Psoas muscle (tissue), 8 donors: ENCODE measurements at places on chromosomes 13 and 19. TPM values are rescaled to one million over a fixed set of nuclear protein-coding genes. Genes with fewer than 3 reads are reported as not detected.

Gene GPC6
- total RNA-seq: 0.17 TPM

DNA sequence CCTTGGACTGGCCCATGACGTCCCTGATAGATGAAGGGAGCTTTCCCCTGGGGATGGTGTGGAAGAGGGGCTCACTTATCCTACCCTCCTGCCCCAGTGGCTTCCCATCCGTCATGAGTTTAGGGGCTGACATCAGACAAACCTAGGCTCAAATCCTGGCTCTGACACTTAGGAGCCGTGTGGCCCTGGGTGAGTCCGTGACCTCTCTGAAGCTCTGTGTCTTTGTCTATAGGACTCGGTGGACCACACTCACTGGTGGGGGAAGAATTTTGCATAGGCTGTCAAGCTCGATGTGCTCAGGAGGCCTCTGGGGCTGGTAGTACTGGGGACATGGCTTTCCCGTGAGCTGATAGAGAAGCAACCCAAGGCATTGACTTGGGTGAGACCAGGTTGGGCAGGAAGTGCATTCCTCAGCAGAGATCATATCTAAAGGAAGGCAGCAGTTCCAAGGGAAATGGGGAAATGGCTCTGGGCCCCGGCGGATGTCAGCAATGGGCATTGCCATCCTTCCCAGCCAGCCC lies 17.4 kb upstream of the AP1M2 start:
- no peak for DNase-seq

DNA sequence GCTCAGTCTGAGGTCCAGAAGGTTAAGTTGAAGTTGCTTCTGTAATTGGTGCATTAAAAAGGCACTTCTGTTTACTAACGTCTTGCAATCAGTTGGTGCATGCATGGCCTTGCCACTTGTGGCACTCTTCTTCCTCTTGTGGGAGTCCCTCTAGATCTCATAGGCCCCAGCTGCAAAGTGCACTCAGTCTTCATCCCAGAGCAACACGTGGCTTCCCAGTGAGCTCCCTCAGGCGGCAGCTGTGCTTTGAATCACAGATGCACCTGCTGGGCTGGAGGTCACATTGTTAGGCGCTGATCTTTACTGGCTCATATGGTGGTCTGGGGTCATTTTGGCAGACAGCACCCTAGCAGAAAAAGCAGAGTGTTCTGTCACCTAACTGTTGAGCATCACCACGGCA lies 215.7 kb downstream of the ZNF536 start:
- no peak for DNase-seq

GRCh38 chr13:50838031-50838430 lies 5.5 kb downstream of the DLEU7 start:
- no peak for DNase-seq

- DNase-seq: no peak
Observed at GRCh38 chr13:57531256-57531655, 100.3 kb upstream of the PCDH17 start.

DNA sequence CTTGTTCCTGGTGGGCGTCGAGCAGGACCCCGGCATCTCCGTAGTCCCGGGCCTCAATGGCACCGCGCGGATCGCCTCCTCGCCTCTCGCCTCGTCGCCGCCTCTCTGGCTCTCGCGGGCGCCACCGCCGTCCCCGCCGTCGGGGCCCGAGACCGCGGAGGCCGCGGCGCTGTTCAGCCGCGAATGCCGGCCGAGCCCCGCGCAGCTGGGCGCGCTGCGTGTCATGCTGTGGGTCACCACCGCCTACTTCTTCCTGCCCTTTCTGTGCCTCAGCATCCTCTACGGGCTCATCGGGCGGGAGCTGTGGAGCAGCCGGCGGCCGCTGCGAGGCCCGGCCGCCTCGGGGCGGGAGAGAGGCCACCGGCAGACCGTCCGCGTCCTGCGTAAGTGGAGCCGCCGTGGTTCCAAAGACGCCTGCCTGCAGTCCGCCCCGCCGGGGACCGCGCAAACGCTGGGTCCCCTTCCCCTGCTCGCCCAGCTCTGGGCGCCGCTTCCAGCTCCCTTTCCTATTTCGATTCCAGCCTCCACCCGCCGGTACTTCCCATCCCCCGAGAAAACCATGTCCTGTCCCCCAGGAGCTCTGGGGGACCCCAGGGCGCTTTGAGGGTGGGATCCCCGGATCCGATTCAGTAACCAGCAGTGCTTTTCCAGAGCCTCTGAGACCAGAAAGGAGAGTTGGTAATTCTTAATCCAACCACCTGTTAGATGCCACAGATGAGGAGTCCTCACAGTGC lies 885 bp downstream of the MLNR start:
- no peak for DNase-seq

- no peak for DNase-seq
Observed at GRCh38 chr13:26895081-26895807, 134.7 kb upstream of the GPR12 start.

DNA sequence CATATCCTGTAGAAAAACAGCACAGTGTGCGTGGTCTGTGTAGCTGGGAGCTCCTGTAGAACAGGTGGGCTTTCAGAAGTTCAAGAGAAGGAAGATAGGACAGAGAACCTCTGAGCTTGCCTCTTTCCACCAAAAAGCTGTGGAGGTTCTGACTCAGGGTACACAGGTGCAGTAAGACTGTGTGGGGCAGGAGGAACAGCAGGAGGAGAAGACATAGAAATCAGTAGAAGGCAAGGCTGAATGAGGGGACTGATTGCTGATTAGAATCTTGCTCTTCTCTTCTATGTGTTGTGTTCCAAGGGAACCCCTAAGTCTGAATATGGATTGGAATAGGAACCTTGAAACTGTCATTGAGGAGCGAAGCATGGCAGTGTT lies 122.7 kb downstream of the AKAP11 start:
- DNase-seq: no peak
